NAMALWA (cell line): ENCODE measurements at places on chromosomes 2 and 18.

GRCh38 chr18:23108496-23108895 lies 26.8 kb upstream of the CABLES1 start:
- no peak for DNase-seq

DNA sequence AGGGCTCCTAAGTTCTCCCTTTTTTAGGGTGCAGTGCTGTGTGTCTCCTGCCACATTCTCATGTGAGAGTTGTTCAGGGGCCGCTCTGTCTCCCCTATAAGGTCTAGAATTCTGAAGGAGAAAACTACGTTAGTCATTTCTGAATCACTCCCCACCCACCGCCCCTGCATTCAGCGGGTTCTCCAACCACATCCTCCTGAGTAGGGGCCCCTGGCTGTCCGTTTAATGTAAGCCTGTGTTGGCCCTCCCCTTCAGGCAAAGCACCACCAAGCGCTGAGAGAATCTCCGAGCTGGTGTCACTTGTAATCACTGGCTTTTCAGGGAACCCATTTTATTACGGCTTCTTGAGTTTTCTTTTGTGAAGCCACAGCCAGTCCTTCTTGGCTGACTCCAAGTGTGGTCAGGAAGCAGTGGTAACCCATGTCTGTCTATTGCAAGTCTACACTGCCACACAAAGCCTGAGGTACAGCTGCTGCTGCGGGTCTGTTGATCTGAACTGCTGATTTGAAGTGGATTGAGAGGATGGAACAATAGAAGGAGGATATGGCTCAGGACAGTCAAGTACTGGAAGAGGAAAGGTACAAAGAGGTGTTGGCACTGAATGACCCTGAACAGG lies 16.9 kb downstream of the LCT start:
- DNase-seq: no peak

DNA sequence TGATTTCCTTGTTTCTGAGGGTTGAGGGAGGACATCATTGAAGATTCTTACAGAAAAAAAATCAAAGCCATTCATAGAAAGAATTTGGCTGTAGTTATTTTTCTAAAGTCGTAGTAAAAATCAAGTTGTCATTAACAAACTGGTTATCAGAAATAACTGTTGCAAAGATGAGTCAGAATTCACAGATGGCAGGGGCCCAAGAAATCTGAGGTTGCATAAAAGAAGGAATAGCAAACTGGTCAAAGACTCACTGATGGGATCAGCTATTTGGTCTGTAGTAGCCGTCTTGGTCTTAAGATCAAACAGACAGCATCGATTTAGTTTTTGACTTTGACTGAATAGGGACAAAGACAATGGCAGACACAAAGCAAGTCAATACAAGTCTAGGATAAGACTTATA lies 334.3 kb downstream of the FIGN start:
- no peak for DNase-seq

DNA sequence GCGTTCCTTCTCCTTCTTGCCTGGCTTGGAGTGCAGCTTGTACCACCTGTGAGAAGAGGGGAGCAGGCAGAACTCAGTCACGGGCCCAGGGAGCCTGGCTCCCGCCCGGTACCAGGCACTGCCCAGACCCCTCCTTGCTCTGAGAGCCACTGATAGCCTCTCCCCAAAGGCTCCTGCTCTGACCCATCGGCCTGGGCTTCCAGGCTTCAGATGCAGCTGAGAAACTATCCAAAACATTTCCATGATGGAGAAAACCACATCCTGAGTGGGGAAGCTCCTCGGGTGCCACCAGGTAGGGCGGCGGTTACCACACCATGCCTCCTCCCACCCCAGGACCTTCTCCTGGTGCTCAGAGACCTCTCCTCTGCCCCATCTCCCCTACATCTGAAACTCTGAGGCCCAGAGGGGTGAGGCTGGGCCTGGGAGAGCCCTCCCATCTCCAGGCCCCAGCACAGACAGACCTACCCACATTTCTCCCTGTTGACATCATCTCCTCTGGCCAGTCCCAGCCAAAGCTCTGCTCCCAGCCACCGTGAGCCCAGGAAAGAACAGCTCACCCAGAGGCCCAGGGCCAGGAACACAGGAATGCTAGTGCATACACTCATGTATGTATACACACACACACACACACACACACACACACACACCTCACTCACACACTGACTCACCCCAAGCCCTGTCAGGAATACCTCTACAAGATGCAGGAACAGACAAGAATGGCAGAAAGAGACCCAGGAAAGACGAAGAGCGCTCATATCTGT lies 17.9 kb upstream of the SFXN5 start:
- no peak for DNase-seq

DNA sequence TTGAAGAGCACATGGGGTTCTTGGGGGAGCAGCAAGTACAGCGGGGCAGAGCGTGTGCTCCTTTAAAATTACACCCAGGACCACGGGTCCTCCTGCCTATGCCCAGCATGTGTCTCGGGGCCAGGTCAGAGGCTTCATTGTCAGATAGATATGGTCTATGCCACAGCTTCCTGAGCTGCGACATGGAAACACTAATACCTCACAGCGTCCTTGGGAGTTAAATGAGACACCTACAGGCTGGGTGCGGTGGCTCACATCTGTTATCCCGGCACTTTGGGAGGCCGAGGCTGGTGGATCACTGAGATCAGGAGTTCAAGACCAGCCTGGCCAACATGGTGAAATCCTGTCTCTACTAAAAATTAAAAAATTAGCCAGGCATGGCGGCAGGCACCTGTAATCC lies 110.8 kb upstream of the ATL2 start:
- no peak for DNase-seq
